ENCODE measurements at places on chromosomes 4 and X.

- DNase-seq: no peak
Observed at GRCh38 chr4:108322497-108322896, 153.8 kb upstream of the LEF1 start.

DNA sequence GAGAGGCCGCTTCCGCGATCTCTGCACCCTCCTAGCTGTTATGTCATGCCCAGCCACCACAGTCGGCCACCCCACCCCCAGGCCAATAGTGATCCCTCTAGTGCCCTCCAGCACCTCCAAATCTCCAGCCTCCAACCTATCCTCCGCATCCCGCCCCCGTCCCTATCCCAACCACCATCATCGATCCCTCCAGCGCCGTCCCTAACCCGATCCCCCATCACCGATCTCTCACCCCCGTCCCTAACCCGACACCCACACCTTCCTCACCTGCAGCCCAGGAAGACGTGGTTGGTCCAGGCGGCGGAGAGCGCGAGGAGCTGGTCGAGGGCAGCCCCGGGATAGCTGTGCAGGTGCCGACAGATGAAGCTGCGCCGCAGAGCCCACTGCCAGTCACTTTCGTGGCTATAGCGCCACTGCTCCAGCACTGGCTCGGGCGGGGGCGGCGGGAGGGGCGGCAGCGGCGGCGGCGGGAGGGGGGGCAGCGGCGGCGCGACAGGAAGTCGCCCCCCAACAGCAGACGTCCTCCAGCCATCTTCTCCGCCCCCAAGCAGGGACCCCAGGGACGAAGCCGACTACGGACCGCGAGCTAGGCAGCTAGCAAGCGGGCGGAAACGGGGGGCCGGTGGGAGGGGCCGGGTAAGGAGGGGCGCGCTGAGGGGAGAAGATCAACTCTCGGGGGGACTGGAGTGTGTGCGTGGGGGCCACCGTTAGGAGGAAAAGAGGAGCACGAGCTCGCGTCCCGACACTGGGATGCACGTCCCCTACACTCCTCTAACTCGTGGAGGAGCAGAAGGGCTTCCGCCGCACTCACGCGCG is 552 bp downstream of the NKRF start:
- no peak for DNase-seq

DNA sequence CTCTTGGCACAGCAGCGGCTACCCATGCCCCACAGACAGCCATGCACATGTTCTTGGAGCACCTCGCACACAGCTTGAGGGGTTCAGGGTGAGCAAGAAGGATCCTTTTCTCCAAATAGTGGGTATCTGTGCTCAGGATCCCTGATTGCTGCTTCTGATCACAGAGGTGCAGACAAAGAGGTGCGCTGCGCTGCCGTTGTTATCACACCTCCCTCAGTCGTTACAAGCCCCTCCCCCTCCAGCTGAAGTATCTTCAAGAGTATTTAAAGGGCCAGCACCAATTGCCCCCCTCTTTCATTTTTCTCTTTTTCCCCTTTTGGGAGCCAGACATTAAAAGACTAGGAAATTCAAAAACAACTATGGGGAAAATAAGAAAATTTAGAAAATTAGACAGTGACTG is 44.3 kb downstream of the NELFA start:
- DNase-seq: no peak

- DNase-seq: no peak
Observed at GRCh38 chrX:84724576-84724975, 222.3 kb upstream of the HDX start.

GRCh38 chrX:27078371-27078770 is 384.8 kb downstream of the PPP4R3C start:
- DNase-seq: peak; percentile 1

GRCh38 chr4:98573791-98574190 is 84.6 kb downstream of the TSPAN5 start:
- no peak for DNase-seq
